ENCODE measurements at places on chromosomes 2 and 18.

- DNase-seq: no peak
These were observed 40.5 kb upstream of the IL1R1 start for GRCh38 chr2:102101849-102102635.

DNA sequence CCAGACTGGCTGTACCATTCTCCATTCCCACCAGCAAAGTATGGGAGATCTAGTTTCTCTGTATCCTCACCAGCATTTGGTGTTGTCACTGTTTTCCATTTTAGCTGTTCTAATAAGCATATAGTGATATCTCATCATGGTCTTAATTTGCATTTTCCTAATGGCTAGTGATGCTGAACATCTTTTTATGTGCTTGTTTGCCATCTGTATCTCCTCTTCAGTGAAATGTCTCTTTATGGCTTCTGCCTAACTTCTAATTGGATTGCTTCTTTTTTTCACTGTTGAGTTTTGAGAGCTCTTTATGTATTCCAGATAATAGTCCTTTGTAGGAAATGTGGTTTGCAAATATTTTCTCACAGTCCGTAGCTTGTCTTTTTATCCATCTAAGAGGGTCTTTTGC lies 18.9 kb upstream of the BIN1 start:
- no peak for DNase-seq

- DNase-seq: no peak
These were observed 20.7 kb downstream of the ALPK2 start for GRCh38 chr18:58608216-58608615.

DNA sequence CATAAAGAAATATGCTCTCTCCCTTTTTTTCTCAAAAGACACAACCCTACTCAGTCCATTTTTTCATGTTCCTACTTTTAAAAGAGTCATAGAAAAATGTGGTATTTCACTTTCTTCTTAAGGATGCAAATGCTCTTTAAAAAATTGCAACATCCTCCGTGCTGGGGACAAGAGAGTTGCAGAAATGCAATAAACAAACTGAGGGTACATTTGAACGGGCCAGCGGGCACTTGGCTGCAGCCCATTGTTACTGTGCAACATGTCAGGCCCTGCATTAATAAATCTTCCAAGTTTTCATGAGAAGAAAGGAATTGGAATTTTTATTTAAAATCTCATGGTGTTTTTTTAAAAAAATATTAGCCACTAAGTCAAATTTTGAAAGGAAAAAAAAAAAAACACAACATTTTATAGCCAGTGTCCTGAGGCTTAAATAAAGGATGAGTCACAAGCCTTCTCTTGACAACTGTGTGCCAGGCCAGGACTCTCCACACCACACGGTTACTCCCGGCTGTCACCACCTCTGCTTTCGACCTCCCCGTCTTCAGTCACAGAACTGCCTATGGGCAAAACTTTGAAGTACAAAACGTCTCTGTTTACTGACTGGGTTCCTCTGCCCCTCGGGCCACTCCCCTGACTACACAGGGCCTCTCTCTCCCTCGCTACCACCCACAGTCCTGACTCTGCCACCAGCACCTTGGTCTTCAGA lies 57.5 kb upstream of the MFF start:
- no peak for DNase-seq

GRCh38 chr2:80506563-80506962 lies 202.0 kb upstream of the LRRTM1 start:
- no peak for DNase-seq

GRCh38 chr2:33216508-33217182 lies 259.8 kb upstream of the RASGRP3 start:
- DNase-seq: no peak

DNA sequence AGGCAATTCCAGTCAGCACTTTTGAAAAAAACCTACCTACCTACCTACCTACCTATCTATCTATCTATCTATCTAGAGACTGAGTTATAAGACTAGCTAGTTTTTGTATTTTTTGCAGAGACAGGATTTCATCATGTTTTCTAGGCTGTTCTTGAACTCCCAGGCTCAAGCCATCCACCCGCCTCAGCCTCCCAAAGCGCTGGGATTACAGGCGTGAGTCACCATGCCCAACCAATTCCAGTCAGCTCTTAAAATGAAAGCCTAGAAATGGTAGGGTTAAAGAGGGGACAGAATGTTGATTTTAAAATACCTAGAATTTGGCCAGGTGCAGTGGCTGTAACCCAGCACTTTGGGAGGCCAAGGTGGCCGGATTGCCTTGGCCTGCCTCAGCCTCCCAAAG lies 19.1 kb downstream of the MSH2 start:
- no peak for DNase-seq

DNA sequence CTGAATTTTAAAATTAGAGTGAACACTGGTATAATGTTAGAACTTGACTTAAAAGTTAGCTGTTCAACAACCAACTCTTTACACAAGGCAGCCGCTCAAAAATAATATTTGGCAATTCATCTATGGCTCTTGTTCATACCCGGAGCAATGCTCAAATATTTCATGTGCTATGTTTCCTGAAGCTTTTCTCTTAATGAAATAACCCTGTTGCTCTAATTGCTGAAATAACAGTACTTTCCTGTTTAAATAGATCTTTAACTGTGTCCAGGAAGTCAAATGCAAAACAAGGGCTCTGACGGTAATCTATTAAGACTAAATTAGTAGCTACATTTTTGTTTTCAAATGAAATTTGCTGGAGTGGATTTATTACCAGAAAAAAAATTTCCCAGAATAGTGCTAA lies 33.7 kb downstream of the RFTN2 start:
- DNase-seq: no peak

GRCh38 chr18:9542924-9543323 lies 67.6 kb downstream of the RALBP1 start:
- no peak for DNase-seq

Measured in NCI-H2107 (cell line).